Central memory CD4-positive, alpha-beta T cell (primary cell): ENCODE measurements at places on chromosomes 4 and X.

- no peak for DNase-seq
Measured at GRCh38 chrX:7261672-7262332, 113.8 kb upstream of the PUDP start.

- no peak for DNase-seq
Measured at GRCh38 chr4:1763550-1764080, 29.5 kb upstream of the FGFR3 start.

DNA sequence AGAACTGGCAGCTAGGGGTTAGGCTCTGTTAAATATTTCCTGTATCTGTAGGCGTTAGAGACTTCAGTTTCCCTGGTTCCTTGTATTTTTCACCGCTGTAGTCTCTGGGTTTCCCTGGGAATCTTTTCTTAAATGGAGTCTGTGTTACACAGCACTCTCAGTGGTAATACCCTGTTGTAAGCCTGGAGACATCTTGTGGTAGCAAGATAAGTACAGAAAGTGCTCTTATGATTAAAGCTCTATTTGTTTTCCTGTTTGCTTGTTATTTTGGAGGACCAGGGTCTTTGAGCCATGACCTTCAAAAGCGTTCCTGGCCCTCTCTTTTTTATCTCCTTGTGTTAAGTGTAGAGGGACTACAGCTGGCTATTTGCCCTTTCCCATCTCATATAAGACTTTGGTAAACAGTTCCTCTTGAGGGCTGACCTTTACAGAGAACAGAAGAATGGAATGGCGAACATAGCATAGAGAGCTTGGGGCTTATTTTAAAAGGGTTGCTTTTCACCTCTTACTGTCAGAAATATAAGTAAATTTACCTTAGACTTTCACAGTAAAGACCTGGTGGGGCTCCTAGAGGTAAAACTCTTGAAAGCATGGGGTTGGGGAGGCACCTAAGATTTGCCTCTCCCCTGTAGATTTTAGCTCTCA lies 782.5 kb downstream of the FAT4 start:
- no peak for DNase-seq

- peak; percentile 54 for DNase-seq
Measured at GRCh38 chr4:109998867-109999584, 86.3 kb downstream of the EGF start.

DNA sequence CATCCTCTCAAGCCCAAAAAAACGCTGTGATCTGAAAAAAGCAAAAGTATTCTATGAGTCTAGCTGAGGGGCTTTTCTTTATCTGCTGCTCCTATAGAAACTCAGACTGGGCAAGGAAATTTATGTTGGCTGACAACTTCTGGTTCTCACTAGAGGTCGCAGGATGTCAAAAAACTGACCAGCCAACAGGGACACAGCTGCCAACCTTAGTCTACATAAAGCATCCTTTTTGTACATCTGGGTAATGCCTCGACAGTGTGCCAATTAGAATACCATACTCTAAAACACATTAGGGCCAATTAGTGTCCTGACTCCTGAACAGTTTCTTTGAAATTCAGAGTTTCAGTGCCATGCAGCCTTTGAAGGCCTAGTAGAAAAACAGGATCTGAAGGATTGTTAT lies 8.8 kb upstream of the TLL1 start:
- no peak for DNase-seq

- peak; percentile 44 for DNase-seq
Measured at GRCh38 chr4:109359040-109359646, 56.7 kb upstream of the COL25A1 start.

GRCh38 chr4:137263206-137263605 lies 269.1 kb downstream of the PCDH18 start:
- no peak for DNase-seq

GRCh38 chr4:8400632-8401325 lies 39.7 kb downstream of the ACOX3 start:
- no peak for DNase-seq

- DNase-seq, result no peak
Measured at GRCh38 chr4:36281384-36282106, at the start of gene DTHD1. Gene DTHD1, plus strand, starts transcription at chr4:36281616. Its CDS starts 143 bp downstream, at chr4:36281759.

- DNase-seq, result no peak
Measured at GRCh38 chr4:80101792-80102116, 28.7 kb upstream of the ANTXR2 start.

DNA sequence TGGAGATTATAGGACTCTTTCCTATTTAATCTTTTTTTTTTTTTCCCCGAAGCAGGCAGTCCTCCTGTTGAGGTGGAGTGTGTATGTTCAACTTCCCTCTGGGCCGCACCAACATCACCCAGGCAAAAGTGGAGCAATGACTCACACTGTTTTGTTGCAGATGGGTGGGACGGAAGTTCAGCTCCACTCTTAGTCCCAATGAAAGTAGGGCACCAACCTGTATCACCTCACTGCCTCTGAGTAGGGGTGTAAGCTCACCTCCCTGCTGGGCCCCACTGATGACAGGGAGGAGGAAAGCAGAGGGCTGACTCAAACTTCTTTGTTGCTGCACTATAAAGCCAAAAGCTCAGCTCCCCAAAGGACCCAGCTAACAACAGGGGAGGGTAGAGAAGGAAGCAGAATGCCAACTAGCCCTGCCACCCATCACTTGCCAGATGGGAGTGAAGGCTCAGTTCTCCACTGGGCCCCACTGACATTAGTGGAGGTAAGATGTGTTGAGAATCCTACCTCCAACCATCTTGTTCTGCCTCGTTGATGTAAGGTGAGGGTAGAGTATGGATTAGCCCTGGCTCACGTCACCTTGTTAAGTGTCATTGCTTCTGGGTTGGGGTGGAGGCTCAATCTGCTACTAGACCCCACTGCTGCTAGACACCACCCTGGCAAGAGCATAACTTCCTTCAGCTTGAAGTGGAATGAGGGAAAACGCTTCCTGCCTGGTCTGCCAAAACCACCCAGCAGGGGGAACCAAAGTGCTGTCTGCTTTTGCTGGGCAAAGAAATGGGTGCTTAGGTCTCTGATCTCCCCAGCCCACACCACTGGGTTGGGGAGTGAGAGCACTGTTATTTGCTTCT lies 14.1 kb downstream of the RPS6KA3 start:
- peak; percentile 68 for DNase-seq

GRCh38 chr4:3709846-3710441 lies 56.2 kb upstream of the ADRA2C start:
- no peak for DNase-seq

- no peak for DNase-seq
Measured at GRCh38 chrX:77528034-77528433, 80.8 kb downstream of the FGF16 start.

- no peak for DNase-seq
Measured at GRCh38 chrX:103002576-103002975, 61.4 kb downstream of the BEX1 start.

- no peak for DNase-seq
Measured at GRCh38 chrX:41526925-41527324, 79.8 kb downstream of the NYX start.

DNA sequence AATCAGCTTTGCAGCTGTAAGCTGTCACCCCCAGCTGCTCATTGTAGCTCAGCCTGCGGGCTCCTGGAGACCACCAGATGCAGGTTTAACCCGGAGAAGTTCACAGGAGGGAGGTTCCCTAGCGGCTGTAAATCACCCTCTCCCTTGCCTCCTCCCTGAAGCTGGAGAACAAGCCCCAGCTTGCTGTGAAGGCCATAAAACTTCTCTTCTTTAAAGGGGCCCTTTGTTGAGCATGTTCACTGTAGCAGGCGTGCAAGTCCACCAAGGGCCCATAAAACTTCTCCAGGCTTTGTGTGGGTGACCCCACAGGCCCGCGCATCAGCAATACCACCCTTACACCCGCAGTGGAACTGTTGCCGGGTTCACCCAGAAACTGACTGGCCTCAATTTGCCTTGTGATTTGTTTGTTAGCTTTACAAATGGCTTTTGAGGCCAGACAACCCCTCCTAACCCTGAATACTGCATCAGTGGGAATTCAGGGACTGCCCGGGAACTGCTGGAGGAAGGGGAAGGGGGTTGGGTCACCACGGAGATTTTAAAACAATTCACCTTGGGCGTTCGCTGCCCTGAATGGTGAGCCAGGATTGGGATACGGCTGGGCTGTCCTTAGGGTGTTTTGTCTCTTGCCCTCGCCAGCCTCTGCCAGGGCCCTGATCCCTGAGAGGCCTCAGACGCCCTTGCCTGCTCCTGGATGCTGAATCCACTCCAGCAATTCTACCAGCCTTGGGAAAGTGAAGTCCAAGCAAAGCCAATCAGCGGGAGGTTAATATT lies 49.5 kb upstream of the ATP6AP2 start:
- DNase-seq, result no peak

DNA sequence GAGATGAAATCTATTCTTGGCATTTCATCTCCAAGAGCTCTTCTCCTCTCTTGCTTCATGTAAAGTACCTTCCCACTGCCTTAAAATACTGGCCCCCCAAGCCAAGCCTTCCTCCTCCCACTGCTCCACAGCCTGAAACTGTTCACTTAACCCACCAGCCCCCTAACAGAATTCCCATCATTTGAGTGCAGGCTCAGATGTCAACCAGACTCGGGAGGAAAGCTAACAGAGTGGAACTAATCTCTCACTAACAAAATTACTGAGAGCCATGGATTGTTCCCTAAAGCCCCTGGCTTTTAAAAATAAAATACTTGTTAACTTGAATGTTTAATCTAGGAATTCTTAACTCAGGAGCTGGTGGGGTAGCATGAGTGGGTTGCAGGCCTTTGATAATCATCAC lies 7.1 kb upstream of the DCUN1D4 start:
- DNase-seq, result no peak

GRCh38 chr4:148315049-148315448 lies 127.2 kb downstream of the NR3C2 start:
- DNase-seq, result no peak

- no peak for DNase-seq
Measured at GRCh38 chrX:65696613-65697012, 29.2 kb downstream of the MSN start.

DNA sequence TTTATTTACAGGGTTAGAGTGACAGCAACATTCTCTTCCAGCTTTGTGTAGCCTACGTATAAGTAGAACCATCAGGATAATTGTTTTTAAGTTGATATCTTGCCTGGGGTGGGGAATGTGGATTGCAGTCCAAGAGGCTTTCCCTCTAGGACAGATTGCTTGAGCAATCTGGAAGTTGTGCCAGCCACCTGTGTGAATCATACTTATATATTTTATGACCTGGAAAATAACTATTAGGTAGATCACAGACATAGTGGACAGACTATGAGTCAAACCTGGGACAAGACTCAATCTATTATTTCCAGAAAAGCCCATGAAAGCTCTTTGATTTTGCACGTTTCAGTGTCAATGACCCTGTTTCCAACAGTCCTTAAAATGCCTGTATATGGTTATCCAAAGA lies 98.9 kb downstream of the TLL1 start:
- DNase-seq, result no peak

GRCh38 chrX:23752740-23753415 lies 9.8 kb upstream of the ACOT9 start:
- no peak for DNase-seq

- no peak for DNase-seq
Measured at GRCh38 chrX:121831601-121832000, 784.2 kb downstream of the GLUD2 start.

DNA sequence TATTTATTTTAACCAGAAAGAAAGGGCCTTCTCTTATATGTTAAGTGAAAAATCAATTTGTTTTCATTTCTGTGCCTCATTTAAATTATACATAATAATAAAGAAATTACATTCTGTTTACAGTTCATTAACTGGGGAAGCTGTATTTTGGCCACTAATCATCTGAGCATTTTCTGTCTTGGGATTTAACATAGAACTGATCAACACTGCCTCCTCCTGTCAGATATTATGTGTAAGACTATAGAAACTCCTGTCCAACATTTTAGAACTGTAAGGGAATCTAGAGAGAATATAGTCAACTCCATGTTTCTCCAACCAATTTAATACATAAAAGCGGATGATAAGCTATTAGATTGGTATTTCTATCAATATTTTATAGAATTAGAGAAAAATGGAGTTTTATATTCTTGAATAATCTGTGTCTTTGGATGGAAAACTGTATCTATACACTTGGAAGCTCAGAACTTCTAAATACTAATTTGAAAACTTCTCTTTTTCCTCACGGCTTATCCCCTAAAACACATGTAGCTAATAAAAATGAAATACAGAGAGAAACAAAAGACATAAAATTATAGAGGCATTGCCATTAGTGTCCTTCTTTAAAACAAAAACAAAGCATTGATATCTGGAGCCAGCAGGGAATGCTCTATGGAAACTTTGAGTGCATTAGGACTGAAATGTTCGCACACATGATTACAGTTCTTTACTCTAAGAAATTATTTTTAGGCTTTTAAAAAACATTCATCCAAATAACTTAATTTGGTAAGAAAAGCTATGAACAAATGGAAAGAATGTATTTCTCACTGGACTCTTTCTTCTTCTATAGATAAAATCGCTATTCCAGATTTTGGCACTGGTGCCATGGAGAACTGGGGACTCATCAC lies 33.1 kb downstream of the ENPEP start:
- no peak for DNase-seq

DNA sequence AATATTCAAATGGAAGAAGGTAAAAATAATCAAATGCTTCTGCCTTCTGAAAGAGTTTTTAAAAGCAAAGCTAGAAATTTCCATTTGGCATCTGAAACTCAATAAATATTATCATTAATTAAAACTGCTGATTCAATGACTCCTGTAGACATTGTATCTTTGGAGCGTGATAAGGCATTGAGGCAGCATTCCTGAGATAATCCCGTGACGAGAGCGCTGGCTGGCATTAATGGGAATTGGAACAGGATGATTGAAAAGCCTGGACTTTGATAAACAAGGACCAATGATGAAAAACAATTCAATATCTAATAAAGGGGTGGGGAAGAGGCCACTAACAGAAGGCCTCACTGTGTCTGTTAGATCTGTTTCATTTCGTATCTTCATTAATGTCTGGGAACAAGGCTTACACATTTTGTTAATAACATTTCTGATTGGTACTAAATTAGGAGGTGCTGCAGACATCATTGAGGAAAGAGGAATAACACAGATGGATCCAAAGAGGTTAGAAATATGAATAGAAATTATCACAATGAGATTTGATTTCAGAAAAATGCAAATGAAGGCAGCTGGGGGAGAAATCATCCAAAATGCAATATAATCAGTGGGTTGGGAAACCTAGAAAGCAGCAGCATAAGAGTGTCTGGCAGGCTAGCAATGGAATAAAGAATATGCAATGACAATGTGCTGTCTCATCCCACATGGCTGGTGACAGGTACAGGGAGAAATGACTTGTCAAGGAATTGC lies 102.3 kb downstream of the SCD5 start:
- no peak for DNase-seq

DNA sequence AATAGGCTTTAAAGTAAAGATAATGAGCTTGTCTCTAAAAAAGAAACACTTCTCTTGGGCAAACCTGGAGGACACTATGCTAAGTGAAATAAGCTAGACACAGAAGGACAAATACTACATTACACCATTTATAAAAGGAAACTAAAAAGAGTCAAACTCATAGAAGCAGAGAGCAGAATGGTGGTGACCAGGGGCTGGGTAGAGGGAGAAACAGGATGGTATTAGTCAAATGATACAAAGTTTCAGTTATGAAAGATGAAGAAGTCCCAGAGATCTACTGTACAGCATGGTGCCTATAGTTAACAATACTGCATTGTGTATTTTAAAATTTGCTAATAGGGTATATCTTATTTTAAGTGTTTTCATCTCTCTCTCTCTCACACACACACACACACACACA lies 28.5 kb downstream of the ACSL4 start:
- no peak for DNase-seq
